ENCODE measurements at places on chromosomes 7 and 10.
A peak's percentile ranks its signal among the peaks of the same experiment; 100 is the strongest.

DNA sequence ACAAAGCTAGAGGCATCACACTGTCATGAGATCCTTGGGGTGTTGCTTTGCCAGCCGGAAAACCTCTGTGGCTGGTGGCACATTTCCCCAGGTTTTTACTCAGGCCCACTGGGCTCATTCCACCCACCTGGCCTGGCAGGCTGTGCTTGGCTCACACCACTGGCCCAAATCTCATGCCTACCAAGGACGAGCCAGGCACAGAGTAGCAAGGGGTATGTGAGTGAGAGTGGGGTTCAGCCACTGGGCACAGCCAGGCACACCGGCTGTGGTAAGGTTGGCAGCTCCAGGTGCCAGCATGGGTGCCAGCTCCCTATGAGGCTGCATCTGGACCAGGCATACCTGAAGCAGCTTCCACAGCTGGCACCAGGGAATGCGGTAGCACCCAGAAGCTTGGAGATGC is 21.4 kb downstream of the STEAP1 start:
- no peak for DNase-seq

- DNase-seq, result no peak
Measured at GRCh38 chr10:97676770-97677581, 10.1 kb downstream of the AVPI1 start.

GRCh38 chr7:24555719-24556118 is 17.5 kb upstream of the PALS2 start:
- DNase-seq, result no peak

DNA sequence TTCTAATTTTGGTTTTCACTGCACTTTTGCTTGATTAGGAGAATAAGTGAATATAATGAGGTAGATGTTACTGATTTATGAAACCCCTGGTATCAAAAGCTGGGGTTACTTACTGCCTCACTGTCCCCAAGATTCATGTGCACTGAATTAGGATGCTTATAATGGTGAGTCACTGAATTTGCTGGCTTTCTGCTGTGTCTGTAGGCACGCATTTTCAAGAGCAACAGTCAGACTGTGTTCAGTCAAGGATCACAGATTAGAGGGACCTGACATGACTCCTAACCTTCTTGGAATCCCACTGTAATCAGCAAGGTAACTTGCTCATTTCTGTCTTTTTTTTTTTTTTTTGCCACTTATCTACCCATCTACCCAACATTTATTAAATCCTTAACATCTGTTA is 59.7 kb downstream of the GPR85 start:
- peak; percentile 28 for DNase-seq

DNA sequence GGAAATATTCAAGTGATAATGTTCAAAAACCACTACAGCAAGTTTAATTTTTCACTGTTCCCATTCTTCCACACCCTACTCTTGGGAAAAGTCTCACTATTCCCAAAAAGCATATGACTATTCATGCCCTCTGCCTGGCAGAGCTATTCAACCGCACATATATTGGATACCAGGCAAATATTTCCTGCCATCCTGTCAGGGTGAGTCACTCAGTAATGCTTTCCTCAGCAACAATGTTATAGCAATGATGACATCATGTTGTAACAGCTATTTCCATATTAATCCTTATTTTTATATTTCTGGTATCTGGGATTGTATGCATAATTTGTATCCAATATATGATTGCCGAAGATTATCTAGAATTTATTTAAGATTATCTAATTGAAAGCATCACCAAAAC is 114.0 kb upstream of the PLXDC2 start:
- no peak for DNase-seq

DNA sequence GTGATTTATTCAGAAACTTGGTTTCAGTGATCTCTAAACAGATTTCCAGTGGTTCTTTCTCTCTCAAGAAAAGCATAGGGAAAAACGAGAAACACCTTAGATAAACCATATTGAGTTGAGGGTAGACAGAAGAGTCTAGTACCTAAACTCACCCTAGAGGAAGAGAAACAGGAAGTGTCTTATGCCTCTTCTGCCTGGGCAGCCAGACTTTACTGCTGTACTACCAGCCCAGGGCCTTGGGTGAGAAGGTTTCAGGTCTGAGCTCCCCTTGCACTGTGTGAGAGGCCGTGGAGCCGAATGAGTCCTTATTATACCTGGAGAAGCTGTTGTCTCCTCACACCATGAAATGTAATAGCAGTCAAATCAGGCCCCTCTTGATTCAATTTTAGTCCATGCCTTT is 18.2 kb downstream of the HIF1AN start:
- DNase-seq, result no peak

GRCh38 chr7:29485339-29486190 is 78.1 kb upstream of the PRR15 start:
- DNase-seq, result no peak

GRCh38 chr7:47435889-47436312 is 146.0 kb downstream of the TNS3 start:
- DNase-seq, result no peak

GRCh38 chr7:80135309-80136104 is 876 bp downstream of the GNAI1 start:
- no peak for DNase-seq

- no peak for DNase-seq
Measured at GRCh38 chr10:97713339-97713825, at the start of gene MARVELD1. MARVELD1 (plus strand) TSS chr10:97713730; CDS start chr10:97713877, 147 bp downstream.

- no peak for DNase-seq
Measured at GRCh38 chr7:54961391-54961790, 57.4 kb upstream of the EGFR start.

DNA sequence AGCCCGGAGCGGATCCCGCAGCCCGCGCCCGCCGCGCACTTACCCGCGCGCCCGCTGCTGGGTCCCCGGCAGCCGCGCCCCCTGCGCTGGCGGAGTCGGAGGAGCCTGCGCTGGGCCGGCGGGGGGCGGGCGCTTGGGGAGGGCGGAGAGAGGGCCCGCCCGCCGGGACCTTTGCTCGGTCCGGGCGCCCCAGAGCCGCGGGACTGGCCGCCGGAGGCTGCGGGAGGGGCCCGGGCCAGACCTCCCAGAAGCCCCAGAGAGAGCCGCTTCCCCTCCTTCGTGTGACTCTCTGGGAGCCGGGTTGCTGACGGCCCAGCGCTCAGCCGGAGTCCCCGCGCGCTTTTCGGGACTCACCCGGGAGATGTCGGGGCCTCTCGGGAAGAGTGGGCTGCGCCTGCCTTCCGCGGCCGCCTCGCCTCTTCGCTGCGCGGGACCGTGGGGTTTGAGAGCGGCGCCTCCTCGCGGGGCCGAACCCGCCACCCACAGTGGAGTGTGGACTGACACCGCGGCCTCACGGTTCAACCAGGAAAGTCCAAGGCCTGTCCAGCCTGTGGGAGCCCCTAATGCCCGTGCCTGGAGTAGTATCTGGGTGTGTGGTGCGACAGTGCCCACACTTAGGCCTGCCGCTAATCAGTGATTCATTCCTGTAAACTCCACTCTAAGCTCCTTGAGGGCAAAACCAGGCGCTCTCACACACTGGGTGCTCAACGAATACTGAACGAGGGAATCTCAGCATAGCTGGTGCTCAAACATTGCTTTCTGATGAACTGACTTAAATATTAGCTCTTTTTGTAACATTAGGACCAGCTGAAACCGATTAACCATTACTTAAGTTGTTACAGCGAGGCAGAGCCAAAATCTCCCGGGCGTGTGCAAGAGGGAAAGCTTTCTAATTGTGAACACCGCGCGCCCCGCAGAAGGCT is at the start of gene GSDME:
GSDME (minus strand) TSS at position 112 of the 923 bp plus-strand sequence. CDS start 7,690 bp downstream, outside the sequence.
- DNase-seq, result no peak

DNA sequence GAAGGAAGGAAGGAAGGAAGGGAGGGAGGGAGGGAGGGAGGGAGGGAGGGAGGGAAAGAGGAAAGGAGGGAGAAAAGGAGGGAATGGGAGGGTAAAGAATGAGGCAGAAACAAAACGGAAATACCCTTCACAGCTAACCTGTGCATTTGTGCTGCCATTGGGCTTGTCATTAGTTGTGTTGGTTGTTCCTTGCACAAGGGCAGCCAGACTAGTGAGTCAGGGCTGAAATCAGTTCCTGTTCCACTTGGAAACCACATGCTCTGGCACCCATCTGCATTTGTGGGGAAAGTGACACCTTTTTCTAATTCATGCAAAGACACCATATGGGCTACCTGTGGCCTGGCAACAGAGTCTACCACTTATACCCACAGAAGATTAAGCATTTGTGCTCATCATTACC is 1004.0 kb upstream of the C7orf33 start:
- DNase-seq, result no peak

DNA sequence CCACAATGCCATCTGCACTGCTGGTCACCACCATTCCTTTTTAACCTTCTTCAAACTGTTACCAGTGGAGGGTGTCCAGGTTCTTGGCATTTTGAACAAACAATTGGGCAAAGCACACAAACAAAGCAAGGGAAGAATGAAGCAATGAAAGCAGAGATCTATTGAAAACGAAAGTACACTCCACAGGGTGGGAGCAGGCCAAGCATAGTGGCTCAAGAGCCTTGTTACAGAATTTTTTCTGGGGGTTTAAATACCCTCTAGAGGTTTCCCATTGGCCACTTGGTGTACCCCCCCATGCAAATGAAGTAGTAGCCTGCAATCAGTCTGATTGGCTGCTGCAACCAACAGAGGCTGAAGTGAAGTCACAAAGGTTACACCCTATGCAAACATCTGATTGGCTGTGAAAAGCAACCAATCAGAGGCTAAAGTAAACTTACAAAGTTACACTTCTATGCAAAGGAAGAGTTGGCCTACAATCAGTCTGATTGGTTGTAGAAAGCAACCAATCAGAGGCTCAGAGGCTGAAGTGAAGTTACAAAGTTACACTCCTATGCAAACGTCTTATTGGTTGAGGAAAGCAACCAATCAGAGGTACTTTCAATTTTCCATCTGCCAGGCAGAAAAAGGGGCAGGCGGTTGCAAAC is 103.2 kb upstream of the WAC start:
- no peak for DNase-seq

GRCh38 chr10:48211777-48212176 is 62.7 kb downstream of the FRMPD2 start:
- DNase-seq, result no peak

- no peak for DNase-seq
Measured at GRCh38 chr10:116437076-116437692, 9.5 kb downstream of the PNLIPRP3 start.

DNA sequence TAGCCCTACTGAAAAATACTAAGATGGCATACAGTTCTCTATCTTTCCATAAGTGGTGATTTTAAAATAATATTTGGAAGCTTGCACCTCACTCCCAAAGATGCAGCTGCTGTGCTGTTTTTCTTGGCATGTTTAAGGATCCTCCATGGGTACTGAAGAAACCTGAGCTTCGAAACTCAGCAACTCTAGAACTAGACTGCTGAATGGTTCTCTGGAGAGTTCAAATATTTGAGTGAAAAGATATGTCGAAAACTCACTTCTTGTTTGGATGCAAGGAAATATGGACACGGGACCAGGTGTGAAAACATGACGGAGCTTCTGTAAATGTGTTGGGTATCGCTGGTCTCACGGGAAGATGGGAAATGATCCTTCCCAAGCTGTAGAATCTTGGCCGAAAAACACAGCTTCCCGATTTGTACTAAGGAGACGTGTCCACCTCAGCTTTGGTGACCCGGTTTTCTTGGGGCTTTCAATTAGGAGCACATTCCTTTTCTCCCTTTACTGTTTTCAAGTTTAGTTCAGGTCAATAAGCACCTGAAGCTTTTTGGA is 543.8 kb upstream of the NRP1 start:
- no peak for DNase-seq

DNA sequence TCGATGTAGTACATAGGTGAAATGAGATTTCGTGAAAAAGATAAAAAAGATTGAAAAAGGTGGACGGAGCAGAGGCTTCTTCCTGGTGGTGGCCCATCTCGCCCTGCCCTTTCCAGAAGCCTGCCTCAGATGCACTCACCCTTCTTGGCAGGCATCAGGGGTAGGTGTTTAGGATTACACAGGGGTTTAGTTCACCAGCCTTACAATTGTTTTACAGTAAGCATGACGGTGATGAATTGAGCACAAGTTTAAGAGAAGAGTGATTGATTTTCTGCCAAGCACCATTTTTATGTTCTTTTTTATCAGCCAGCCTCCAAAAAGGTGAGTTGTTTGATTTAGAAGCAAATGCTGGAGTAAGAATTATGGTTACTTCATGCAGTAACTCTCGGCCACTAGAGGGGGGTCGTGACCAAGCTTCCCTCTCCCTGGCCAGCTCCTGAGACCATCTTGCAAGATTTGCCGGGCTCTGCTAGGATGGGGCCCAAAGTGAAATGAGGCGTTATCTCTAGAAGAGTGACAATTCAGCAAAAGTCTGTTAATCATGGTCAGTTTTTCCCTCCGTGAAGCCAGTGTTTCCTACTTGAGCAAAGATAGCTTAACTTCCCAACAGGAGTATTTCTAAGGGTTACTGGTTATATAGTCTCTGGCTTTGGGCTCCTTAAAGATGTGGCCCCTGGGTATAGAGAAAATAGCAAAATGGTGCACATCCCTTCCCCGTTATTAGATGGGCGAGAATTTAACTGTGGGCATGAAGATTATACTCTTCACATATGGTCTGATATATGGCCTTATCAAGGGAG is 228.8 kb downstream of the BMPER start:
- peak; percentile 2 for DNase-seq

DNA sequence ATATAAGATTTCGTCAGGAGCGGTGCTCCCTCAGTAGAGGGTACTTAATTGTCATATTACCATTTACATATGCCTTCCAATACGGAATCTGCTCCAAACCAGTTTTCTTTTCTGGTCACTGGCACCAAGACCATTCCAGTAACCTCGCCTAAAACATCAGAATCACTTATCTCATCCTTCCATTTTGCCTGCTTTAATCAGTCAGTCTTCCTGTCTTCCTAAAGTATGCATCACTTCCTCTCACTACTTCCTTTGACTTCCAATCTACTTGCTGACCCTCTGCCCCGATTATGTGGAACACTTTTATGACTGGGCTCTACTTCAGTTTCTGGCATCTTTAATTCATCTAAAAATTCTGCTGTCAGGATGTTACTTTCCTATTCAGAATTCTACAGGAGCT is 33.5 kb downstream of the CUL2 start:
- no peak for DNase-seq

DNA sequence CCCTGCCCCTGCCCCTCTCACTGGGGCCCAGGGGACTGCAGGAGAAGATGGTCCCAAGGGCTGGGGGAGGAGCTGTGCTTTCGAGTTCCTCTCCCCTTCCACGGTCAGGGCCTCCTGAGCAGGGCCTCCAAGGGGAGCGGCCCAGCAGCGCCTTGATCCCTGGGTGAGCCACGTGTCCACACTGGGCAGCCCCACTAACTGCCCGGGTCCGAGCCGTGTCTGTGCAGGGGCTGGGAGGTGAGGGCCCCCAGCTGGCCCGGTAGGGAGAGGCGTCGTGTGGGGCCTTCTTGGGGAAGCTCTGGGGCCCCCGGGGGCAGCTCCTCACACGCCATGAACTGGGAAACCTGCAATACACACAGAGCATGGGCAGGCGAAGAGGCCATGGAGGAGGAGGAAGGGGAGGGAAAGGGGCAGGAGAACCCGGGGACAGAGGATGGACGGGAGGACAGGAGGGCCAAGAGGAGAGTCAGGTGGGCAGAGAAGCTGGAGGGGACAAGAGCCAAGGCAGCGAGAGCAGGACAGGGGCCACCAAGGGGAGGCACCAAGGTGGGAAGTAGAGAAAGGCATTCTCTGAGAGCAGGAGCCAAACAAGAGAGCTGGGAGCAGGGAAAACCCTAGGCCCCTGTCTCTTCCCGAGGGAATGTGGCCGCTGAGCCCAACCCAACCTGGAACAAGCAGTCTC is 32.8 kb downstream of the KCNH2 start:
- DNase-seq, result no peak

- no peak for DNase-seq
Measured at GRCh38 chr7:3338161-3338560, 37.1 kb downstream of the SDK1 start.

Measured in kidney epithelial cell (primary cell).